ENCODE measurements at places on chromosomes 4 and X.

DNA sequence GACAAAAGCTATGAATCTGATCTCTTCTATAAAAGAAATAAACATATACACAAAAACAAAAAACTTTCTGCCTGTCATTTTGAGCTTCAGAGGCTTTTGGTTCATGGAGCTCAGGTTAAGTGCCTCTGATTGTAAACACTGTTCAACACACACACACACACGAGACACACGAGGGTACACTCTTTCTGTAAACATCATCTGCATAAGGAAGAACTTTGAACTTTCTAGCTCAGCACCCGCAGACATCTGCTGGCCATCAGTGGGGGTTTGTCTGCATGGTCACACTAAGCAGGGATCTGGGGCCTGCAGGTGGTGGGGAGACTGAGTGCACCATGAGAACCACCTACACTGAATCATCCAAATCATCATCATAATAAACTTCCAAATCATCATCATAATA lies 54.9 kb downstream of the STX18 start:
- DNase-seq, result no peak

DNA sequence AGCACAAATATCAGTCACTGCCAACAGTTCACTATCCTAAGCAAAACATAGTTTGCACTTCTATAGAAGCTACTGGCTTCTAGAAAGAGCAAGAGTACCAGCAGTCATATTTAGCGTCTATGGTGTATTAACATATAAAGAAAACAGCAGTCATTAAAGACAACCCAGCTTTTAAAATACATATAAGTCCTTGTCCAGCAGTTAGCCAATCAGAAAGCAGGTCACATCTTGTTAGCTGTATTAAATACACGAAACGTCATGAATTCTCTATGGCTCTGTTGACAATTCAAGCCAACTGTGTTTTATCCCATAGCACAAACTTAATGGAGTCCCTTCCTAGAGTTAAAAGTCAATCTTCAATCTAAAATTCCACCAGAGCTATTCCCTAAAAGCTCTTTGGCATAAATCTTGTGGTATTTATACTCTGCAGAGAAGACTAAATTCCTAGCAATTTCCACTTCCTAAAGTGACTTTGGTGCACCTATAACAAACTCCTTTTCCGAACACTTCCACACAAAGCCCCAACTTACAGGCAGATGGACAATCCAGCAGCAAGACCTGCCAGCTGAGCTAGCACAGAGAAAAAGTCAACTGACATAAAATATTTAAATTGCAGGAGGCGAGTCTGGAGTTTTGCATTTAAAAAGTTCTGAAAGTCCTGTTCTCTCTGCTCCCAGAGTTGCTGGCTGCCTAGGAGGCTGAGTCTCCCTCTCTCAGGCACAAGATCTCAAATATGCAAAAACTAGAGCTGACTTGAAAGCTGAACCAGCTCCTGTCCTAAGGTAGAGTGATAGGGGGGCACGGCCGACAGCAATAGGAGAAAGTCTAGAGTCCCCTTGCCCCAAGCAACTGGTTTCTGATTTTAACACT lies 1.3 kb downstream of the LDB2 start:
- DNase-seq, result no peak

DNA sequence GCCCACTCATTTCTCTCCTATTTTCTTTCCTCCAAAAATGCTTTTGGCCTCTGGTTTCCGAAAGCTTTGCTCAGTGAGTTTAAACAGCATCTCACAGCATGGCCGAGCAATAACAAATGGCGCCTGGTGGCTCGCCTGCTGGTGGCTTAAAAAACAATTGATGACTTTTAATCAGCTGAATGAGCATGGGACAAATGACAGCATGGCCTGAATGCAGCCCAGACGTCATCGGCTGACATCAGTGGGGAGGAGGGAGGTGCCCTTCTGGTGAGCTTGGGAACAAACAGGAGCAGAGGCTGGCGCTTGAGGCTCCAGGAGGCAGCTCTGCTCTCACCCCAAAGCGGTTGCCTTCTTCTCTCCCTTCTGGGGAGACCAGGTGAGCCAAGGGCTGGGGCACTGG lies 286.4 kb downstream of the BCOR start:
- DNase-seq, result no peak

DNA sequence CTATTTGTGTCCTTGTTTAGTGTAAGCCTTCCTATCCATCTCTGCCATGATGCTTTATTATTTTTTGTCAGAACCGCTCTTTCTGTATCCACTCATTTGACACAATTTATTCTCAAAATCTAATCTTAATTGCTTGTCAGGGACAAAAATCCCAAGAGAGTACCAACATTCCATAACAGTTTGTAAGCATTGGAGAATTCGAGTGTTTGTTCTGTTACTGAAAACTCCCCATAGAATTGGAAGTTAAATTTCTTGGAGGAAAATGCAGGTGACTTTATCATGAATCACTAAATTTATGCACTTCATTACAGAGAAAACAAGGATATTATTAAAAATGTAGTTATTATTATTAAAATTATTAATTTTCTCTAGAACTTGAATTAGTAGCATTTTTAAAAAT lies 1986.1 kb downstream of the ARAP2 start:
- DNase-seq, result peak; percentile 19

Data from HS-27A (cell line).